ENCODE measurements at places on chromosomes 2 and 18.

DNA sequence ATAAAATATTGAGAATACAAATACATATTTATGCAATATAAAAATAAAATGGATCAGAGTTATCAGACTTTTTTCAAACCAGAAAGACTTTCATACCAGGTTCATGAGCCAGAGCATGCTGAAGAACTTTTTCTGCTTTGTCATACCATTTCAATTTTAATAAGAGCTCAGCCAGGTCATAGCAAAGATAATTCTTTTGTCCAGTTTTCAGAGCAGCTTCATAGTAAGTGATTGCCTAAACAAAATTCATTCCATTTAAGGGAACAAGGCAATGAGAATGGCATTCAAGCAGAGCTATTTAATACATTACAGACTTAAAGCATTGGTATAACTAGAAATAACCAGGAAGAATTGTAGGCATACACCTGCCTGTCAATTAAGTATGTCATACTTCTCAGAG, 42.3 kb downstream of the TTC21B start:
- DNase-seq = no peak

DNA sequence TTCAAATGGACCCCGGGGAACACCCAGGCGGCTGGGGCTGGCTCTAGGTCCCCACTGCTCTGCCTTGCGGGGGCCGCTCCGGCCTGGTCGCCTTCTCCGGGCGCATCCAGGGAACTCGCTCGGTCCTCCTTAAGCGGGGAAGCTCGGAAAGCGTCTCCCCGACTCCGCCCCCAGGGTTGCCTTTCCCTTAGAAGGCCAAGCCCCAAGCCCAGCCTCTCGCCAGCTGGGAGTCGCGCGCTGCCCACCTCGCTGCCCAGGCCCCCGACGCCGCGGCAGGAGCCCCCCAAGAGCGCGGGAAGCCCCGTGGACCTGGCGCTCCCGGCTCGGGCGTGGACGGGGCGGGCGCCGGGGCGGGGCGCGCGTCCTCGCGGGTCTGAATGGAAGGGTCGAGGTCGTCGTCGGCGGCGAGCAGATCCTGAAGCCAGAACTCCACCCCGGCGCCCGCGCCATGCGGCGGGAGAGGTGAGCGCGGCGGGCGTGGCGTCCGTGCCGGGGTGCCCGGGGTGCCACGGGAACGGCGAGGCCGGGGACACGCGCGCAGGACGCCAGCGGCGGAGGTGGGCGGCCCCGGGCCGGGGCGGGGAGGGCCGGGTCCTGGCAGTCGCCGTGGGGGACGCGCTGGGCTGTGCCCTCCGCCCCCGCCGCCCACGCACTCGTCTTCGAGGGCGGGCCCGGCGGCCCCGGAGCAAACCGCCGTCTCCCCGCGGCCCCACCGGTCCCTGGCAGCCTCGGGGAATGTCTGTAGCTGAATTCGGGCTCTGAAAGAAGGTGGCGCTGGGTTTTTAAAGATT, at the start of gene BOK:
BOK (plus strand) TSS at position 214 of the 791 bp plus-strand sequence. CDS start 739 bp downstream, outside the sequence.
- peak; percentile 78 for DNase-seq

GRCh38 chr2:7265286-7265685, 348.1 kb downstream of the RNF144A start:
- no peak for DNase-seq

DNA sequence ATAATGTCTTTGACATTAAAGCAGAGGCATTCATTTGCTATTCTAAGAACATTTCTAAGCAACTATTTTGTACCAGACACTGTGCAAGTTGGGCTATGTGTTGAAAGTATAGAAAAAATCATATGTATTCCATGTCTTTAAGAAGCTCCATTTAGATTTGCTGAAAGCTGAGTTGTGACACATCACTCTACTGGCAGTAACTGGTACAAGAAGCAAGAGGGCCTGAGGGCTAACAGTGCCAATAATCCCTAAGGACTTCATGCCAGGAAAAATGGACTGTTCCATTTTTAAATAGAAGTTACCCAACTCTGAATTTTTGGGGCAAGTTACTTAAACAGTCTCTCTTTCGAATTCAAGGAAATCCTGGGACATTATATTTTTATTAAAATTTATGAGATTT, 178.7 kb downstream of the SRBD1 start:
- DNase-seq = no peak

DNA sequence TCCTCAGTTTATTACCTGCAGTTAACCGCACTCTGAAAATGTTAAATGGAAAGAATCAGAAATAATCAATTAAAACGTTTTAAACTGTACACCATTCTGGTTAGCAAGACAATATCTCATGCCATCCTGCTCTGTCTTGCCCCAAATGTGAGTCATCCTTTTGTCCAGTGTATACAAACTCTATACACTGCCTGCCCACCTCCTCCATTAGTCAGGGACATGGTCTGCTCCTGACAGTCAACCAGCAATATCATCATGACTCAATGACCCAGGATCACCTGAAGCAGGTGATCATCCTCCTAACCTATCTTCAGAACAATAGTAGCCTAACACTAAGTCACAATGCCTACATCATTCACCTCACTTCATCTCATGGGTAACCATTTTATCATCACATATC, 214.7 kb downstream of the KCNH7 start:
- DNase-seq = no peak

- peak; percentile 31 for DNase-seq
These were observed 53.8 kb downstream of the TGOLN2 start for GRCh38 chr2:85273738-85274731.

- no peak for DNase-seq
These were observed 66.6 kb downstream of the GYPC start for GRCh38 chr2:126722546-126722945.

DNA sequence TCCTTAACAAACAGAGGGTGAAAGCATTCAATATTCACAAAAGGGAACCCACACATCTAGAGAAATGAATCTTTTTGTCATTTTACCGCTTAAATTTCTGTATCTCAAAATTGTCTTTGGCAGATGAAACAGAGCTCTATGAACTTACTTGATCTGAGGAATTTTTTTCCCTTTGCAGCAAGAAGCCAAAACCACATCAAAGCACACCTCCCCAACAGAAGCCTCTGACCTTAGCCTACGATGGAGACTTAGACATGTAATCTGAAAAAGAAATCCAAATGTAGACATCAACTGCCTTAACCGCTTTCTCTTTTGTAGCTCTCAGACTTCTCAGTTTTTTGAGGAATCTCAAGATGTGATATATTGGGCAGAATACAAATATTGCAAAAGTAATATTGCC, 287.9 kb upstream of the HNMT start:
- no peak for DNase-seq

- no peak for DNase-seq
These were observed 443 bp downstream of the VAPA start for GRCh38 chr18:9914334-9914583.

DNA sequence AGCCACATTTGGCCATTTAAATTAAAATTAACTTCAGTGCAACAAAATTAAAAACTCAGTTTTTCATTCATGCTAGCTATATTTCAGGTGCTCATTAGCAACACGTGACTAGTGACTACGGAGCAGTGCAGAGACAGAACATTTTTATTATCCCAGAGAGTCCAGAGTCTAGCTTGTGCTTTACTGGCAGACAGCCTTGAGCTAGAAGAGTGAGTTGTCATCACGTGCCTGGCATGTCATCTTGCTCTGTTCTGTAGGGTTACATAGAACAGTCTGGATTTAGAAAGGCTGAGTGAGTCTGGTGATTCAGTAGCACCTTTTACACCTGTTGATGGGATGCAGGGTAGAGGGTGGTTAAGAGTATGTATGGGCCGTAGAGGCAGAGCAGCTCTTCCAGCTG, 136.9 kb upstream of the IL1R2 start:
- DNase-seq = no peak

DNA sequence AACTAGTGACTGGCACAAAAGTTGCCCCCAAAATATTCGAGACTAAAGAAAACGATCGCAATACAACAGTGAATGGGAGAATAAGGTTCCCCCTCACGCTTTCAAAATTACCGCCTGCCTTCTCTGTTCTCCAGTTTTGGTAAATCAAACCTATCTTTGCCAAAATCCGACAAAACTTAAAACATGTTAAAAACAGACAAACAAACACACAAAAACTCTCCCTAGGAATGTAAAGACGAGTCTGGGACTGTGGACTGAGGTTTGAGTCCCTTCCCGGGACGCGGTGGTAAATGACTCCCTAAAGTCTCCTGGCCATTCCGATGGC, 435 bp upstream of the IMPACT start:
- no peak for DNase-seq

GRCh38 chr2:72896446-72896845, 9.2 kb downstream of the SPR start:
- no peak for DNase-seq

GRCh38 chr18:38752430-38752829, 1186.8 kb upstream of the CELF4 start:
- DNase-seq = no peak

- DNase-seq = no peak
These were observed 10.4 kb downstream of the KCNE4 start for GRCh38 chr2:223062396-223062795.

GRCh38 chr2:36707050-36707449, 10.5 kb downstream of the VIT start:
- peak; percentile 24 for DNase-seq

GRCh38 chr2:195021711-195022507, 635.1 kb upstream of the SLC39A10 start:
- DNase-seq = peak; percentile 23

- no peak for DNase-seq
These were observed 99.1 kb upstream of the CD226 start for GRCh38 chr18:70046796-70047195.
